ENCODE measurements at places on chromosomes 3 and 15. TPM values are rescaled to one million over a fixed set of nuclear protein-coding genes. Genes with fewer than 3 reads are reported as not detected.

DNA sequence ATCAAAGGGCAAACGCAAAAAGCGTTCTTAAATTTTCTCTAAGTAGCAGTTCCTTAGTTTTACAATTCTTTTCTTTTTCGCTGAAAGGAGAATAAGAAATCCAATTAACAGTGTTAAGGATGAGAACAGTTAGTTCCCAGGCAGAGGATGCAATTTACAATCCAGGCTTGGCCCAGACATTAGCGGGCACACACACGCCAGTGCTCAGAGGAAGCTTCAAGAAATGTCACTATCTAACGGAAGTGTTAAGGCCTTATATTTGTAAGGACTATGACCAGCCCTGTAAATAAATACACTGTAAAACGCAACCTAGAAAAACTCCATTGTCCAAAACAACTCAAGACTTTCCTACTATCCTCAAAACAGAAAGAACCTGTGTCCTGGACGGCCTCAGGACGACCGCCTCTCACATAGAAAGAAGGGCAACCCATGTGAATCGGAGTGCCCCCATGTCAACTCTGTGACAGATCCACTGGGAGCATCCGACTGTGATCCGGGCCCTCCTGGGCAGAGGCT lies 1.3 kb downstream of the ACAP2 start:
- no peak for DNase-seq

RBSN gene
- 34.5 TPM for total RNA-seq

- DNase-seq: no peak
Observed at GRCh38 chr3:81164806-81165205, 596.6 kb downstream of the GBE1 start.

LMAN1L gene
- total RNA-seq: 0.85 TPM

DNA sequence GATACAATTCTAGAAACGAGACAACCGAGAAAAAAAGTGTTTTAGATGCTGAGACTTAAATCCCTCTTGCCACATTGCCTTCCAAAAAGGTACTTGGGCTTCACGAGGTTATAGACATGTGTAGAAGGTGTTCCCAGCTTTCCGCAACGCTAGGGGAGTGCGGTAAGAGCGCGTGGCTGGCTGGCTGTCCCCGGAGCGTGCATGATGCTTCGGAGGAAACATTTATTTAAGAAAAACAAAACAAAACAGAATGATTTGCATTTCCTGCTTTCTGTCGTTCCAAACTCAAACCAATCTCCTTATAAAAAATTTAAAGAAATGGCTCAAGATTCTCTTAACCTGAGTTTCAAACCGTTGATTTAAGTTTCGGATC lies 841 bp downstream of the SLC6A20 start:
- DNase-seq: no peak

GRCh38 chr3:105527535-105527934 lies 160.8 kb downstream of the ALCAM start:
- no peak for DNase-seq

GRCh38 chr3:64392001-64392400 lies 166.7 kb upstream of the PRICKLE2 start:
- no peak for DNase-seq

- DNase-seq: peak; percentile 45
Observed at GRCh38 chr3:172749230-172749965, 1.1 kb upstream of the ECT2 start.

DNA sequence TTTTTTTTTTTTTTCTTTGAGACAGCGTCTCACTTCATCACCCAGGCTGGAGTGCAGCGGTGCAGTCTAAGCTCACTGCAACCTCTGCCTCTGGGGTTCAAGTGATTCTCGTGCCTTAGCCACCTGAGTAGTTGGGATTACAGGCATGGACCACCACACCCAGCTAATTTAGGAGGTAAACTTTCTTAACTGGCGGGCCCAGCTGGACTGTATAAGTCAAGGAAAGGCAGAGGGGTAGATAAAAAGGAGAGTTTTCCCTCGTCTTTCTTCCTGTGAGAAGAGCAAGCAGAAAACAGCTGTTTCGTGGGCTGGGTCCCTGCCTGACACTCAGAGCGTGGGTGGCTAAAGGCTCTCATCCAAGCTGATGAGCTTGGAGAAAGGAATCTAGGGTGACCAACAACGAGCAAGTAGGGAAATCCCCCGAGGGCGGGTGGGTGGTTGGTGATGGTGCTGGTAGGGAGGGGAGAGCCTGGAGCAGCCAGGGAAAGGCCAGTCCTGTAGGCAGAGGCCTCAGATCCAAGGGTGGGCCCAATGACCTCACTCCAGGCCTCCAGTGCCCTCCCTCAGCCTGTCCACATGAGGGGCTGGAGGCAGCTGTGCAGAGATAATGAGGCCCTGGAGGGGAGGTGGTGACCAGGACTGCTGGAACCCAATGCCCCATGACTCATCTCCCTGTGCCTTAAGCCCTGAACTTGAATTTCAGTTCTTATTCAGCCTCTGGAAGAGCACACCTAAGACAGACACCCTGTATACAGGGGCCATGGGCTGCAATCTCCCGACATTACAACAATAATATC lies 43.1 kb upstream of the LIMD1 start:
- peak; percentile 32 for DNase-seq

ATP2C1 gene
- 94.4 TPM for total RNA-seq

DNA sequence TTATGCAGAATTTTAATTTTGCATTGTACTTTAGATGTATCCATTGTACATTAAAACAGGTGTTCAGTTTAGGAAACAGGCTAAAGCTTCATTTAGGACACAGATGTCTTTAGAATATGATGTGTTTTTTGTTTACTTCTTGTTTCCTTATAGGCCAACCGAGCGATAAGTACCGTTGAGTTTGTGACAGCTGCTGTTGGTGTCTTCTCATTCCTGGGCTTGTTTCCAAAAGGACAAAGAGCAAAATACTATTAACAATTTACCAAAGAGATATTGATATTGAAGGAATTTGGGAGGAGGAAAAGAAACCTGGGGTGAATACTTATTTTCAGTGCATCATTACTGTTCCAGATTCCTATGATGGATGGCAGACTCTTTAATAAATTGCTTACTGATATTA lies 29.4 kb downstream of the PLAAT1 start:
- no peak for DNase-seq

DNA sequence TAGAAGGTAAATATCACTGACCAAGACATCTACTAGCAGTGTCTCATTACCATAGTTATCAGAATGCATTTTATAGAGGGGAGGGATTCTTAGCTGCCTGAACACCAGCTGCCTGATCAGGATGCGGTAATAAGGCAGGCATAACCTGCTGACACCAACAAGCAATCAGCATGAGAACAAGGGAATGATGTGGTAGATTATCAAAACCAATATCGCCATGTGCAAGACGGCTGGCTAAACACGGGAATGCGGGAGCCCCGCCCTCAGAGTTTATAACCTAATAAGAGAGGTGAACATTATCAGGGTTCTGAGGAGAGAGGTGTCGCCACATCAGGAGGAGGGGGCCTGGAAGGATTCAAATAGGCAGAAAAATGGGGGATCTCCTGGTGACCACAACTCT lies 20.5 kb downstream of the B4GALT4 start:
- DNase-seq: no peak

DNA sequence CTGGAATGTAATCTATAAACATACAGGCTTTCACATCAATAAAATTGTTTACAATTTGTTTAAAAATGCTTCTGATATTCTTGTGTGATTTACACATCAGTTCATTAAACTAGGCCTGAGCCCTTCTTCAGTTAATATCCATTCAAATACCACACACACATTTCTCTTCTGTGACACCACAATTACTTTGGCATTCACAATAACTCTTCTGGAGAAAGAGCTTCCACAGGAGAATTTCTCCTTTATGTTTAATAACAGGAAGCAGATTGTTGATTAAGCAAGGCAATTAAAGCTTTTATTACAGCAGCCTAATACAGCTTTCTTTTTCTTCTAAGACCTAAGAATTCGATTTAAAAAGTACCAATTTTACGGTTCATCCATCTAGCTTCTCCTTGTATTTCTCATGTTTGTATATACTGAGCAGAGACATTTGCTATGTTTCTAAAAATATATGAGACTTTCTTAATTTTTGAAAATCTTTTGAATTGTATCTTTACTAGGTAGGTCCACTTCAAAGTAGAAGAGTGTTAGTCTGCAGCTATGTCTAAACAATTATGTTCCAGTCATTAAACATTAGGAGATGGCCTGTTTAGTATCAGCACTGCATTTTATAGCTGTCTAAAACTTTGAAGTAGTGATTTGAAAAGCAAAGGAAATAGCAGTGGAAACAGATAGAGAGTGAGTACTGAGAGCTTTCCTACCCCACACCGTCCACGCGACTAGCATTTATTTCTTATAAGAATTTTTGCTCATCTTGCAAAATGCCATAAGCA lies 511.1 kb upstream of the UBE2E2 start:
- no peak for DNase-seq

GRCh38 chr15:55823191-55823670 lies 80.3 kb upstream of the PRTG start:
- no peak for DNase-seq

PATL2 gene
- total RNA-seq: 1.7 TPM

SYNPR gene
- total RNA-seq: 0.95 TPM

GRCh38 chr3:44236485-44236908 lies 5.2 kb upstream of the TOPAZ1 start:
- no peak for DNase-seq

- DNase-seq: no peak
Observed at GRCh38 chr3:77236118-77236517, 196.2 kb downstream of the ROBO2 start.

ZNF445 gene
- total RNA-seq: 20.7 TPM

GRCh38 chr3:106036696-106037095 lies 167.9 kb upstream of the CBLB start:
- no peak for DNase-seq

SQOR gene
- total RNA-seq: 28.7 TPM

GNL3 gene
- total RNA-seq: 163 TPM

RBPMS2 gene
- 4.0 TPM for total RNA-seq

GRCh38 chr3:70779296-70779695 lies 466.9 kb upstream of the MDFIC2 start:
- no peak for DNase-seq

BTLA gene
- total RNA-seq: 2.2 TPM

- DNase-seq: no peak
Observed at GRCh38 chr3:76509179-76509830, 530.6 kb upstream of the ROBO2 start.

NMNAT3 gene
- total RNA-seq: 7.5 TPM

DNA sequence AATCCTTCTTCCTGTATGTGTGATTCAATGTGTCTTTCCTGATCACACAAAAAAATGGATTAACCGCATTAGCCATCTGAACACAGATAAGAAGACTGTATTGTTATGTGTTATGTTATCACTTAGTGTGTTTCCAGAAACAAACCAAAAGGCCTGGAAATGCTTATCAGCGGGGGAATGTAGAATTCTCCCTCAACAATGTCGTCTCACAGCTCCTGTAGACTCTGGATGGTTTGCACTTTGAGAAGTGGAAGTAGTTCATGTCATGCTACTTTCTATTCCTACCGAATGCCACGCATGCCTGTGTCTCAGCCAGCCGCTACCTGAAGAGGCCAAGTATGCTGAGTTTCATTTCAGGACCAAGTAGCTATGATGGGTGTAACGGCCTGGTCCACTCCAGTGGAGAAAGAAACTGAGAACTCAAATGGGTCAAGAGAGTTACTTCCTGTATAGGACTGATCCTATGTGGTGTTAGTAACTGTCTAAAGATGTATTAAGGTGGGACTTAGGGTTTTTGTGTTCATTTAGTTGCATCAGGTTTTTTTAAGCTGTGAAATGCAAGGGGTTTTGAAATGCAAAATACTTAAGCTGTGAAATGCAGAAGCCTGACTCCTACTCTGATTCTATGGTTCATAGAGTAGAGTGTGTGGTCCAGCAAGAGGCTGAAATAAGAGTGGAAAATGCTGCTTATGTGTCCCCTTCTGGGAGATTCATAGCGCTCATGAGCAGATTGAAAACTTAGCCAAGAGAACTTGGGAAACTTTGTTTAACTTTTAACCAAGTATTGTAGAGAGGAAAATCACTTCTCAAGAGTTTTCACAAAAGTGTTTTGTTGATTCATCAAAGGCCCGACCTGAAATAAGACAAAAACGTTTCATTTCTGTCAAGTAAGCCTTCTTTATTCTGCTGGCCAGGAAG lies 118.5 kb upstream of the LMOD3 start:
- DNase-seq: no peak

DNA sequence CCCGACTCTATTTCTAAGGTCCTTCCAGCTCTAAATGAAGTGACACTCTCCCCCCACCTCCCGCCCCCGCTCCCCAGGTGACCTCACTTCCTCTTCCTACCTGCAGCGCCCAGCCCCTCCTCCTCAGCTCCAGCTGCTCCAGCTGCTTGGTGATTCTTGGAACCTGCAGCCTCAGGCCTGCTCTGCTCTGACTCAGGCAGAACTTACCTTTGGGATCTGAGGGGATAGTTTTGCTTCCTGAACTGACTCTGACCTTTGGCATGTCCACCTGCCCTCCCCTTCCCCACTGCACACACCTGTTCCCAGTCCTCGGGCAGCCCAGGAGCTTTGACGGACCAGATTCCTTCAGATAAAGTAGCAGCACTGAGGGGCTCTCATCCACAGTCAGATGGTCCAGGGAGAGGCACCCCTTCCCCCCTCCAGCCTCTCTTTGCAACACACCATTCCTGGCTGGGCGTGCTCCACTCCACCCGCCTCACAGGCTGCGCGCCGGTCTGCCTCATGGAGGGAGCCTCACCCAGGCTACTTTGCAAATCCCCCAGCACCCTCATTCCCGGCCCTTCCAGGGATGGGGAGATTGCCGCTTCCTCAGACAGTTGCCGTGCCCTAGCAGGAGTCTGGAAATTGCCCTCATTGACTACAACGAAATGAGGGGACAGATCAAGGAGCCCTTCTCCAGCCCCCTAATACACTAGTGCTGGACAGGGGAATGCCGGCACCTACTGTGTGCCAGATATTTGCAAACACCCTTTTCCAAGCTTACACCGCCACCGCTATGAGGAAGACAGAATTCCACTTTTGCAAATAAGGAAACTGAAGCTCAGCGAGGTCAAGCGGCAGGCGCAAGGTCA lies 692 bp upstream of the C15orf39 start:
- DNase-seq: no peak

FSIP1 gene
- 3.0 TPM for total RNA-seq

DNA sequence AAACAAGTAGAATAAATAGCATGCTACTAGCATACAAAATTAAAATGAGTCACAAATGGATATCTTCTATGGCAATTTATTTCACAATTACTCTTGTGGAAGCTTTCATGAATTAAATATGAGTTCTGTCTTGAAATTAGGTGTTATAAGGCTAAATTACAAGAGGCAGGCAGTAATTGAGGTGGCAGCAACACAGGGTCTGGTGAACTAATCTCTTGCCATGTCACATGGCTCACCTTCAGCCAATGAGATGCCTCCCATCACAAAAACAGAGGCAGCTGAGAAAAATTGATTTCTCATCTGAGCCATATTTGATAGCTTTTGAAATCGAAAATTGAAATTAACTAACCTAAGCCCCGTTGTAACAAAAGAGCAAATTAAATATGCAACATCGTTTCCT lies 268.8 kb downstream of the NR2F2 start:
- DNase-seq: no peak

DNA sequence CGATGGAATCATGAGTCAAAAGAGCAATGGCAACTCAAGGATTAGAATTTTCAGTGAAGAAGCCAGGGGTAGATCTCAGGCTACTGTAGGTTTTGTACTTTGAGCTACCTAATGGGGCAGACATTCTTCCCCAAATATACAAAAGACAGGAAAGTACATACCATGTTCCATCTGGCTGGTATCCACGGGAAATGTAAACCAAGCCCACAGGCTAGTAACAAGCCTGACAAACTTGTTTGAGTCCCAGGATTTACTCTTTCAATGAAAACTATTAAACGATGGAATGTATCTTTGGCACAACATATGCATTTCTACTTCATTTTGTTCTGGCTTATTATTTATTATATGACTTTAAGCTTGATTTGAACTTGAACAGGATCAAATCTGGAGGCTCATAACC lies 44.2 kb upstream of the GOLIM4 start:
- no peak for DNase-seq

- DNase-seq: no peak
Observed at GRCh38 chr3:172152874-172153273, 113.5 kb downstream of the FNDC3B start.

Measured in urinary bladder (tissue), 4 donors.